ENCODE measurements at places on chromosomes 11 and 22.

DNA sequence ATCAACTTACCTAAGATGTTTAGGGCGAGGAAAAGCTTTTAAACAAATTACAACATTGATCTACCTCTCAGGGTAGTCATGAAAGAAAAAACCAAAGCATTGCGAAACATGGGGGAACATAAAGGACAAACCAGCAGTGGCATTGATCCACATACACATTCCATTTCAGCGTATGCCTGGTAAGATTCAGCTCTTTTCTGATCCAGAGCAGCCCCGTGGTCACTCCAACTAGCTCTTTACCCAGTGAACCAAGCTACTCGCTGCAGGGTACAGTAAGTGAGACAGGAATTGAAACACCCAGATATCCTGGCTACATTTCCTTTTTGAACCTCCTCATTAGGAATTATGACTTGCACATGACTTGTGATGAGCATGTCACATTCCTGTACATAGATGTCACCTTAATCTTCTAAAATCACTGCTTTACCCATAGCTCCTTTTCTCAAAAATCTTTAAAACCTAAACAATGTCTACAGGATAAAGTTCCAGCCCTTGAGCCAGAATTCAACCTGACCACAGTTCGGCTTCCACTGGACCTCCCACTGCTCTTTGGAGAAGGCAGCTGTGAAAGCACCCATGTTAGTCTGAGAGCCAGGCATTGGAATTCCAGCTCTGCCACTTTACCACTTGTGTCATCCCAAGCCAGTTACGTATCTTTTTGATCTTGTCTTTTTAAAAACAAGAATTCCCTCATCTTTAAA, 42.9 kb upstream of the AKIP1 start:
- no peak for DNase-seq

DNA sequence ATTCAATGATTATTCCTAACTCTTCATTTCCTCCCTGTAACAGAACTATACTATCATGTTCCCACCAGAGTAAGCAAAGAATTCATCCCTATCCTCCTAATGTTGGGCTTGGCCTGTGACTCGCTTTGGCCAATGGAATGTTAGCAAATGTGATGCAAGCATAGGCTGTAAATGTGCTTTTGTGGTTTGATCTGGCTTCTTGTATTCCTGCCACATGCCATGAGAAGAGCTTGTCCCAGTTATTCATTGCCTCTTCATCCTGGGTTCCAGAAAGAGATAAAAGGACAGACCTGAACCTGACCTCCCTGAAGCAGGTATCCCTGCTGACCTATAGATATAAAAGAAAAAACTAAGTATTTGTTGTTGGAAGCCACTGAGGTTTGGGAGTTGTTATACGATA, 51.0 kb downstream of the SYTL2 start:
- DNase-seq, result no peak

DNA sequence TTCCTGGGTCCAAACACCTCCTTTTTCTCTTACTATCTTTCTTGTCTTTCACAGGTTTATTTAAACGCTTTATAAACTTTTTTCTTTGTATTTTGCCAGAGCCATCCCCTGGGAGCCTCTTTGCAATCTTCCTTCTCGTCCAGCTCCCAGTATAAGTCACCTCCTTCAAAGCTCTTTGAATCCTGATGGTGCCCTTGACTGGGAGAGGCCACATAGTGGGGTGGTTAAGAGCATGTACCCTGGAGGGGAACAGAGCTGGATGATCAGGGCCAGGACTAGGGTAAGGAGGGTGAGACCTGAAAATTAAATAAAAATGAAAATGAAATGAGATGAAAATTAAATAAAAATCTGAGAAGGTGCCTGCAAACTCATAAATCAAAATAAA, 155.0 kb downstream of the FBXO7 start:
- DNase-seq, result no peak

DNA sequence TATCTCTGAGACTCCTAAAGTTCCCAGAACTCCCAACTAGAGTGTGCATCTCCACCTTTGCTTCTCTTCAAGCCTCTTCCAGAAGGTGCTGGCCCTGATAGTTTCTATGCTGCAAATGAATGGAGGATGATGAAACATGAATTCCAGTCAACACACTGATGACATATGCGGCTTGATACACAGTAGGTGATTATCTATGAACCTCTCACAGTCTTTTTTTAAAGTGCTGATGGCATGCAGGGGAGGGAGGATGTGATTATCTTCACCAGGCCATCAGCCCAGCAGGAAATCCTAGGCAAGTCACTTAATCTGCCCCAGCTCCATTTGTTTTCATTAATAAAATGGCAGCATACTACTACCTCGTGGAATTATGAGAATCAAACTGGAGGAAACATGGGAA, 548.5 kb downstream of the SOX6 start:
- DNase-seq, result no peak

DNA sequence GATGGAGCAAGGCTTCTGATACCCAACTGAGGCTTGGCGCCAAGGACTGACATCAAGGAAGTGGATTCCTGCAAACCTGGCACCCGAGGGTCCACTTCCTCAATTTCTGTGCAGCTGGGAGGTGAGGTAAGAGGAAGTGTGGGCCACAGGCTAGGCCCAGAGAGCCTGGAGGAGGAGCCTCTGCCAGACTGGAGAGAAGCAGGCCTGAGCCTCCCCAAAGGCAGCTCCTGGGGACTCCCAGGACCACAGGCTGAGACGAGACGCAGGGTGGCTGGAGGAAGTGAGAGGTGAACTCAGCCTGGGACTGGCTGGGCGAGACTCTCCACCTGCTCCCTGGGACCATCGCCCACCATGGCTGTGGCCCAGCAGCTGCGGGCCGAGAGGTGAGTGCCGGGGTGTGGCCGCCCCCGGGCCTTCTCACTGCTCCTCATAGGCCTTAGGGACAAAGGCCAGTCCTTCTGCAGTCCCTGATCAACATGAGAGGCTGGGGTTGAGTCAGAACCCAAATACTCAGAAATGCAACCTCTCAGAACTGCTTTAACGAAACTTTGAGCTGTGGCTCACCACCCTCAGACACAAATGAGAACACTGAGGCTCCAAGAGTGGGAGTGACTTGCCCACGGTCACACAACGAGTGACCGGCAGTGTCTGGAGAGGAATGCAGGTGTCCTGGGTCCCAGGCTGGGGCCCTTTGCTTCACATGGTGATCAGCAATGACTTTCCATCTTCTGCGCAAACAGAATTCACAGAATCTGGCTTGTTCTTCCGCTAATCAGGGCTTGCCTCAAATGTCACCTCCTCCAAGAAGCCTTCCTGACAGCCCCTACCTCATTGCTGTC, at the start of gene NCF4:
Gene NCF4 (plus strand): TSS at position 186 of the 839 bp plus-strand sequence. CDS start 166 bp downstream, at position 352.
- no peak for DNase-seq

- no peak for DNase-seq
These were observed 103.7 kb downstream of the VPREB1 start for GRCh38 chr22:22348127-22348814.

GRCh38 chr11:64794526-64794925, 8.5 kb downstream of the MAP4K2 start:
- DNase-seq, result no peak

DNA sequence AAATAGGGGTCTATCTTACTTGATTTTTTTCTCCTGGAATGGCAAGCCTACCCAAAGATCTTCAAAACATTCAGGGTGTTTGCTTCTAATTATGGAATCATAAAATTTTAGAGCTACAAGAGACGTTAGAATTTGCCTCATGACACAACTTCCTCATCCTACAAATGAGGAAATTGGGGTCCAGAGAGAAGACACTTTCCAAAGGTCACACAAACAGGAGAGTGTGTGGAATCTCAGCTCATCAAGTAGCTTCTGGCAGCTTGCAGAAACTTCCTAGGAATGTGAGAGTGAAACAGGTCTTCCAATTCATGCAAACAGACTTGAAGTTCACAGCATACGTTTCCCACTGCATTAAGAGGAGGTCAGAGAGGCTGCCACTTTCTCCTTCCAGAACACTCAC, 976.0 kb downstream of the OPCML start:
- DNase-seq, result no peak

GRCh38 chr22:24894220-24894975, 52.1 kb downstream of the LHFPL7 start:
- no peak for DNase-seq

- no peak for DNase-seq
These were observed 70.4 kb upstream of the RASSF10 start for GRCh38 chr11:12938590-12939247.
